NCI-H2107 (cell line): ENCODE measurements at places on chromosomes 13 and 19.

DNA sequence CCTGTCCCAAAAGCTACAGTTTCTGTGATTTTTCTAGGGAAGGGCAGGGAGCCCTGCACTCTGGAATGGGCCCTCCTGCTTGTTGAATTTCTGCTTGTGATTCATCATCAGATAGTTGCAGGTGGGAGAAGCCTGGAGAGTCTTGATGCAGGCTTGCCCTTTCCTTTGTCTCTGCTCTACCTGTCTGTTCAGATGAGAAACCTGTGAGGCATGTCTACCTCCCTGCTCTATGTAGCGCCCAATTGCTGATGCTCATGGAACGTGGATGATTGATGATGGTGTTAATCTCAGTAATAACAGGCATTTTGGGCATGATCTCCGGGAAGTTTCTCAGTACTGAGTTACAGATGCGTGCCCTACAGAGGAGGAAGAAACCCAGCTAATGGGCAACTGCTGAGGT, 10.9 kb upstream of the CBY2 start:
- no peak for DNase-seq

DNA sequence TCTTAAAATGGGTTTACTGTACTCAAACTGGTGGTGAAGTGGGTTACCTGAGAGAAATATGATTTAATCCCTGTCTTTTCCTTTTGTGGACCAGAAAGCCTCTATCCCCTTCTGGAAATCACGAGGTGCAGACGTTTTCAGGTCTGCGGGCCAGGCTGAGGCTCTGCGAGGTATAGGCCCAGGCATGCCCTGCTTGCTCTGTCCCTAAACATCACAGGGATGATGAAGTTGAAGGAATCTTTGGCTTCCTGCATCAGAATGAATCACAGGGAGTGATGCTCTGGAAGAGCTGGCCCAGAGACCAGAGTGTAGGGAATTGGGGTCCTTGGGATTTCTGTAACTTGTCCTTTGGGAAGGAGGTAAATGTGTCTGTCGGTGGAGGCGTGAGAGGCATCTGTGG, 18.4 kb upstream of the CHST8 start:
- DNase-seq, result no peak

DNA sequence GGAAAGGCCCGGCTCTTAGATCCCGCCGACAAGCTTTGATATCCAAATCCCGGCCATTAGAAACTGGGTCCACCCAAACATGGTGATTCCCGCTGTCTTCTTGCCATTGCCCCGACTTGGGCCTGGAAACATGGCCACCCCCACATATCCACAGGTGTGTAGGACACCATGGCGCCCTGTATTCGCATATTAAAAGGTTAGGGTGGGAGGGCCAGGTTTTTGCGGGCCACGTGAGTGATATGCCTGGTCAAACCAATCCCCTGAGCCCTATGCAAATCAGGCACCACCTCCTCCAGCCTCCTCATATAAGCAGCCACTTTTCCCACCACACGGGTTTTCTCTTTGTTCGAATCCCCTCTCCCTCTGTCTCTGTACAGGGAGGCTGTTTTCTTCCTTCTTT, 766.4 kb downstream of the UQCRFS1 start:
- DNase-seq, result no peak

- no peak for DNase-seq
Measured at GRCh38 chr13:91817250-91817649, 418.8 kb downstream of the GPC5 start.

DNA sequence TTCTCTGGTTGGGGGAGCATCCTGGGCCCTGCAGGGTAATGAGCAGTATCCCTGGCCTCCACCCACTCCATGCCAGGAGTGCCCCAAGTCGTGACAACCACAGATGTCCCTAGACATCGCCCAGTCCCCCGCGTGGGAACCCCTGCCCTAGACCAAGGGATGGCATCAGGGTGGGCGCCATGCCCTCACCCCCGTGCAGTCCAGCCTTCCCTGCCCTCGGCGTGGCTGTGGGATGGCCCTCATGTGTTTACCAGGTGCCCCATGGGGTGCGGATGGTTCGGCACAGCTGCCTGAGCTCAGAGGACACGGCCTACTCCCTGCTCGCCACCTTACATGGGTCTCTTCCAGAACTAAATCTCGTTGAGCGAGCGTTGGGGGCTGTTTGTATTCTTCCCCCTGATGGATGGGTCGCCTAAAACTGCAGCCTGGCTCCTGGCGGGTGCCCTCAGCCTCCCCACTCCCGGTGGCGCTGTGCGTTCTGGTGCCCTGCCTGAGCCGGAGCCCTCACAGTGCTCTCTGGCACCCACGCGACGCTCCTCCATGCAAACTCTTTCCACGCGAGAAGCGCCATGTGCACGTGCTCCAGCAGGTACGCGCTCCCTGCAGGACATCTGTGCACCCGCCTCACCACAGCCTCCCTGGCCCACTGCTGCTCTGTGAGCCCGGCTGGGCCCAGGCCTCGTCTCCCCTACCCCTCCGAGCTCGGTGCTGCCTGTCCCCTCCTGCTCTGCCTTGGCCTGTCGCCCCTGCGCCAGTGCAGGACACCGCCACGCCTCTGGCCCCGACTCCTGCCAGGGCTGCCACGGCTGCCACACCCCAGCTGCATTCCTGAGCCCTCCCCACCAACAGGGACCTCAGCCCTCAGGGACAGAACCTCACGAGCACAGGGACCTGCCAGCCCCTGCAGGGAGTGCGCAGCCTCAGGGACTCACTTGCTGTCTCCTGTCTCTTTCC, 145.0 kb downstream of the KDM4B start:
- no peak for DNase-seq

DNA sequence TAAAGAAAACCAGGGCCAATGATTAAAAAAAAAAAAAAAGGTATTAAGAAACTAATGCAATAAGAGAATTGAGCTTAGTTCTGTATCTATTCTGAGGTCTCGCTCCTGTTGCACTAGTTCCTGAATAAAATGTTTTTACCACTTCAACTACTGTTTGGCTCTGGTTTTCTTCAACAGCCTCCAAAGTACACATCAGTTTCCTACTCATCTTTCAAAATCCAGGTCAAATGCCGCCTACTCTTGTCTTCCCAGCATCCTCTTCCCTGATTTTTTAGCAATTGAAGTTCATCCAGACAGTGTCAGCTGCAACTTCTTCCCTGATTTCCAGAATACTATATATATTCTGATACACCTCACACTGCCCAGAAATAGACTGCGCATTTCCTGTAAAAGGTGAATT, 1.4 kb upstream of the RCBTB1 start:
- no peak for DNase-seq

GRCh38 chr13:113211774-113212173, 2.4 kb downstream of the CUL4A start:
- DNase-seq, result no peak

DNA sequence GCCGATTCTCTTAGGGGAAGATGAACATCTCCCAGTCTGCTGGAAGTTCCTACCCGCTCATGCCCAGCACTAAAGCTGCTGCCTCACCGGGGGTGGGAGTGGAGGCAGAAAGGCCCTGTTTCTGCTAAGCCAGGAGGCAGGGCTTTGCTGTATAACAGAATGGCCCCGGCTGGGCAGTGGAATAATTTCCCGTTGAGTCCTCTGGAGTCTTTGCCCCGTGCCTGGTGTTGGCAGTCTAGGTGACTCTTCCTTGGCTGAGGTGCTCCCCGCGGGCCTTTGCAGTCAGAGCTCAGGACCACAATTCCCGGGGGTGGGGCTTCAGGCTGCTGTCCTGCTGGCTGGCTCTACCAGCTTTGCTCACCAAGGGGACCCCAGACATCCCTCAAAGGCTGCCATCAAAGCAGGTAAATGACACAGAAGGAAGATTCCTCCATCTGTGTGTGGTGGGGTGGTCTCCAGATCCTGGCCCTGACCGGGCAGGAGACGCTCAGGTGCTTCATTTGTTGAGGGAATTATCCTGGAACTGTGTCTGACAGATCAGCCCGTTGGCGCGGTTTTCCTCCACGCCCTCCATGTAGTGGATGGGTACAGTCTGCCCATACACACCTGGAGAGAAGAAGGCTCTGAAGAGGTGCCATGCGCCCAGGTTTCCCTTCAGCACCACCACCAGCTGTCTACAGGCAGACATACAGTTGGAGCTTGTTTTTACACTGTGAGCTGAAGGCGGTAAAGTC, 209.9 kb downstream of the TEX29 start:
- DNase-seq, result no peak

GRCh38 chr19:42521346-42522030, 6.8 kb downstream of the CEACAM1 start:
- DNase-seq, result no peak
